ENCODE measurements at places on chromosomes 5 and 9.

GRCh38 chr5:28707706-28708105 is 1669.3 kb upstream of the CDH9 start:
- H3K4me3 ChIP-seq = no peak overlapping the region
- no peak for DNase-seq
- no peaks in the 10 kb centered on the region for H3K4me1 ChIP-seq
- H3K36me3 ChIP-seq = no peaks in the 10 kb centered on the region
- no peaks in the 10 kb centered on the region for H3K27me3 ChIP-seq

DNA sequence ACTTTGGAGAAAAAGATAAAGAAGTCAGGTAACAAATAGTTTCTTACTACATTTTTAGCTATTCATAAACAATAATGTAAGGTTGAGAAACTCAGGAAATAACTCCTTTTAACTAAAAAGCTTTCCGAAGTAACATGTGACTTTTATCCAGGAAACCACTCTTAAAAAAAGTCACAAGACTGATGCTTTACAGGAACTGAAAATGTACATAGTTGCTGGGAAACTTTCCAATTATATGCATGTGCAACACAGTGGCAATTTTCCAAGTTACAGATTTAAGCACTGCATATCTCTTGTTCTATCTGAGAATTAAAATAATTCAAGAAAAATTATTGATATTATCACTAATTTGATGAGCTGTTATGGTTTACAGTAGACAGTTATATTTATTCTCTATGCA is 105.2 kb downstream of the CDH10 start:
- peaks cover 3% of the 10 kb centered on the region for H3K36me3 ChIP-seq
- H3K4me1 ChIP-seq = no peaks in the 10 kb centered on the region
- no peak overlapping the region for H3K4me3 ChIP-seq
- no peaks in the 10 kb centered on the region for H3K27me3 ChIP-seq
- no peak overlapping the region for H3K27ac ChIP-seq
- no peak for DNase-seq

GRCh38 chr5:172730981-172731679 is 39.9 kb downstream of the DUSP1 start:
- peaks cover 3% of the 10 kb centered on the region for H3K36me3 ChIP-seq
- peak overlapping the region; percentile 84 for H3K27ac ChIP-seq
- no peak for DNase-seq
- H3K4me1 ChIP-seq = peaks cover 21% of the 10 kb centered on the region
- H3K4me3 ChIP-seq = no peak overlapping the region
- H3K27me3 ChIP-seq = no peaks in the 10 kb centered on the region

- H3K4me3 ChIP-seq = no peak overlapping the region
- no peaks in the 10 kb centered on the region for H3K36me3 ChIP-seq
- no peak for DNase-seq
- no peak overlapping the region for H3K27ac ChIP-seq
Observed at GRCh38 chr9:81915801-81916505, 12.3 kb upstream of the SPATA31D4 start.

DNA sequence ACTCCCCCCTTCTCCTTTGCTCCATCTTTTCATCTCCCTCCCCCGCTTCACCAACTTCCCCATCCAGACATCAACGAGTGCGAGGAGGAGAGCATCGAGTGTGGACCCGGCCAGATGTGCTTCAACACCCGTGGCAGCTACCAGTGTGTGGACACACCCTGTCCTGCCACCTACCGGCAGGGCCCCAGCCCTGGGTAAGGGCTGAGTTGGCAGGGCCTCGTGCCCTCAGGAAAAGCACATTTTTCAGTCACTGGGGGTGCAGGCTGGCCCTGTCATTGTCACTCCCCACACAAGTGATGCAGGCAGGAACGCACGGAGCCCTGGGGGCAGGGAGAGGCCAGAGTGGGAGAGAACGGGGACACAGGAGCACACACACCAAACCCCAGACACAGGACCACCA is 12.4 kb upstream of the ASS1 start:
- H3K27ac ChIP-seq = no peak overlapping the region
- no peak for DNase-seq
- peaks cover 91% of the 10 kb centered on the region for H3K27me3 ChIP-seq
- peak overlapping the region; percentile 24 for H3K4me3 ChIP-seq
- no peaks in the 10 kb centered on the region for H3K36me3 ChIP-seq

DNA sequence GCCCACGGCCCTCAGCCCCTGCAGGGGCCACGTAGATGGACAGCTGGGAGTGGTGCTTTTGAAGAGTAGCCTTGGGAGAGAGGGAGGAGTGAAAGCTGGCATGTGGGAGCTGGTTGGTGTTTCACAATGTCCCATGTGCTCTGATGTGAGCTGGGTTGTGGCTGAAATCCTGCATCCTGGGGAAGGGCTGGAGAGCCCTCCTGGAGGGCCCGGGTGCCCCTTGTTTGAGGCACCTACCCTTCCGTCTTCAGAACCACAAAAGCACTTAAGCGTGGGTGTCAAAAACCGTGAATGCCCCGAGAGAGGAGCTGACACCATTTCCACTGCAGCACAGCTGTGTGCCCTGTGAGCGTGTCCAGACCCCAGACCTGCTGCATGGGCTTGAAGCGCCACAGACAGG is 199.1 kb upstream of the ZNF618 start:
- H3K4me1 ChIP-seq = peaks cover 11% of the 10 kb centered on the region
- no peak overlapping the region for H3K27ac ChIP-seq
- H3K4me3 ChIP-seq = no peak overlapping the region
- peaks cover 2% of the 10 kb centered on the region for H3K36me3 ChIP-seq

DNA sequence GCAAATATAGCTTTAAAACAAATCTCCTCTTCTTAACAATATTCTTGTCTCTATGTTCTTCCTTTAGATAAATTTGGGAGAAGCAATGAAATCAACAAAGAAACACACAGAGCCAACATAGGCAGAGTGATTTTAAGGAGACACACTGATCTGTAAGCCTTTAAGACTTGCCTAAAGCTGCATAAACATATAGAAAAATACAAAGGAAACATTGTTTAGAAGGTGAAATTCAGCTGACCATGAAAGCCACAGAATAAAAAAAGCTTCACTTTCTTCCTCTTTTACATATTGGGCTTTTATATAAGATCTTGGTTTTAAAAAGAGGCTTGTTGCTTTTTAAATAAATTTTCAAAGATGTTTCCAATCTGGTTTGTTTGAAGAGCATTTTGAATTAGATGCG is 1277.5 kb downstream of the EFNA5 start:
- no peak for DNase-seq
- no peaks in the 10 kb centered on the region for H3K36me3 ChIP-seq
- no peak overlapping the region for H3K27ac ChIP-seq

DNA sequence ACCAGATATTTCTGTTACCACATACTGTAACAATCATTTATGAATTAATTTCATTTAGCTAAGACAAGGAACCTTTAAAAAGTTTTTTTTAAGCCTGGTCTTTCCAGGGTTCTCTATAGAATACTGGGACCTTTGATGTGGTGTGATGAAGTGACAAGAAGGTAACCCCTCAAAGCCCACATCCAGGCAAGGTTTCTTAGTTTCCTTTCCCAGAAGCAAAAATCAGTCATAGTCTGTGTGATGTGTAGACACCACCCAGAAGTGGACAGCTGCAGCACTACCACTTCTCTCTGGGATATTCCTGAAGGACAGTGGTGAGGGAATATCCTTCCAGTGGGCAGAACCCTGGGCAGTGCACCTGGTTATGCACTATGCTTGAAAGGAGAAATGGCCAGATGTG is 115.6 kb downstream of the TTC39B start:
- H3K4me1 ChIP-seq = peaks cover 4% of the 10 kb centered on the region
- no peaks in the 10 kb centered on the region for H3K27me3 ChIP-seq
- no peak for DNase-seq
- H3K27ac ChIP-seq = no peak overlapping the region
- H3K36me3 ChIP-seq = peaks cover 50% of the 10 kb centered on the region
- H3K4me3 ChIP-seq = no peak overlapping the region

DNA sequence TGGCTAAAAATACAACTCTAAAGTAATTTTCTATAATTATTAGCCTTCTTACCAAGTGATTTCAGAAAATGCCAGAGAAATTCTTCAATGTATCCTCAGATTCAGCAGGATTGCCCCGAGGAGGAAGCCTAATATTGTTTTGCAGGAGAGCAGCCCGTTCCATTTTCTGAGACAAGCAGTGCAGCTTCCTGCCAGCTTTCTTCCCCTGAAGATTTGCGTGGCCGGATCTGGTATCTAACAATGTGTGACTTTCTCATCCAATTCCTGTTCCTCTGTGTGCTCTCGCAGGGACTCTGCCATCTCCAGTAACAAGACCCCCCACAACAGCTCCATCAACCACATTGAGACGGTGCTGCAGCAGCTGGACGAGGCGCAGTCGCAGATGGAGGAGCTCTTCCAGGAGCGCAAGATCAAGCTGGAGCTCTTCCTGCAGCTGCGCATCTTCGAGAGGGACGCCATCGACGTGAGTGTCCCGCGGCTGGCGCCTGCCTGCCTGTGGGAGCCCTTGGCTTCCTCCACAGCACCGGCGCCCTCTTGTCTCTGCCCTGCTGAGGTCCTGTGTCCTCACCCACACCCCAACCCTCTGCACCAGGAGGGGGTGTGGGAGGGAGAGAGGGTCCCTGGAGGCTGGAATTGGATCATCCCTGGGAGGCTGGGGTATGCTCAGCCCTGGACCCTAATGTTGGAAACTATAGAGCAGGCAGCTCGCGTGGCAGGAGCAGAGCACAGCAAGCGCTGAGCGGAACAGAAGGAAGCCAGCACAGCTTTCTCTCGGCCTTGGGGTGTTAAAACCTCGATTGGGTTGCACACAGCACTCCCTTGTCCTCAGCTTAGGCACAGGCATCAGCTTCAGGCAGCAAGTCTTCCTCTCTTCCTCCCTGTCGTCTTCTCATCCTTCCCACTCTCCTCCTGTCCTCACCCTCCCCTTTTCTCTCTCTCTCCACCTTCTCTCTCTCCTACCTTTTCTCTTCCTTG is 216.2 kb downstream of the TRIO start:
- DNase-seq = no peak
- no peaks in the 10 kb centered on the region for H3K4me1 ChIP-seq
- no peak overlapping the region for H3K27ac ChIP-seq
- H3K36me3 ChIP-seq = no peaks in the 10 kb centered on the region

- H3K36me3 ChIP-seq = no peaks in the 10 kb centered on the region
- no peak overlapping the region for H3K27ac ChIP-seq
- H3K4me1 ChIP-seq = no peaks in the 10 kb centered on the region
- no peak overlapping the region for H3K4me3 ChIP-seq
- H3K27me3 ChIP-seq = peaks cover 20% of the 10 kb centered on the region
Observed at GRCh38 chr9:32706004-32706724, 70.7 kb upstream of the TAF1L start.

GRCh38 chr9:96289392-96289791 is 12.6 kb downstream of the HSD17B3 start:
- no peaks in the 10 kb centered on the region for H3K4me1 ChIP-seq
- H3K27ac ChIP-seq = no peak overlapping the region
- no peak for DNase-seq
- no peak overlapping the region for H3K4me3 ChIP-seq

- no peak for DNase-seq
- no peak overlapping the region for H3K4me3 ChIP-seq
- peaks cover 70% of the 10 kb centered on the region for H3K36me3 ChIP-seq
- peaks cover 24% of the 10 kb centered on the region for H3K4me1 ChIP-seq
- no peaks in the 10 kb centered on the region for H3K27me3 ChIP-seq
Observed at GRCh38 chr9:131593091-131593820, 47.9 kb downstream of the PRRT1B start.

GRCh38 chr5:75381456-75381855 is 44.4 kb downstream of the HMGCR start:
- peaks cover 56% of the 10 kb centered on the region for H3K36me3 ChIP-seq
- no peak for DNase-seq
- no peaks in the 10 kb centered on the region for H3K27me3 ChIP-seq

GRCh38 chr5:115510145-115510645 is 34.4 kb downstream of the FEM1C start:
- no peaks in the 10 kb centered on the region for H3K4me1 ChIP-seq
- H3K36me3 ChIP-seq = no peaks in the 10 kb centered on the region
- peaks cover 9% of the 10 kb centered on the region for H3K27me3 ChIP-seq
- no peak overlapping the region for H3K27ac ChIP-seq

DNA sequence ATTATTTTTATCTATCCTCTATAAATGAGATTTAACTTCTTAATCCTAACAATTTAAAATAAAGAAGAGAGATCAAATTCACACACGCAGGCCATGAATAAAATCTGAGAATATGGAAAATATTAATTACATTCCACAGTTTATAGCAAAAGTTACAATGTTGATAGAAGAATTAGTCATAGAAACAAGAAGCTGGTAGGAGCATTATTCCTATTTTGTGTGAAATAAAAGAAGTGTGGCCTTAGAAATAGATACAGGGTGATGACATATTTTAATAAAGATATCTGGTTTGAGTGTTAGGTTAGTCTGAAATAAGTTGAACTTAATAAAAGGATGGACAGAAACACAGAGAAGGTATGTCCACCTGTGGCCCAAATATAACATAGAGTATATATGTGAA is 790.4 kb upstream of the NUDT12 start:
- H3K4me1 ChIP-seq = no peaks in the 10 kb centered on the region
- H3K36me3 ChIP-seq = no peaks in the 10 kb centered on the region
- no peak overlapping the region for H3K4me3 ChIP-seq
- H3K27me3 ChIP-seq = no peaks in the 10 kb centered on the region
- DNase-seq = no peak

- no peaks in the 10 kb centered on the region for H3K27me3 ChIP-seq
- no peak for DNase-seq
- no peaks in the 10 kb centered on the region for H3K36me3 ChIP-seq
- H3K4me3 ChIP-seq = no peak overlapping the region
- no peak overlapping the region for H3K27ac ChIP-seq
- no peaks in the 10 kb centered on the region for H3K4me1 ChIP-seq
Observed at GRCh38 chr5:7331131-7331530, 64.8 kb upstream of the ADCY2 start.

DNA sequence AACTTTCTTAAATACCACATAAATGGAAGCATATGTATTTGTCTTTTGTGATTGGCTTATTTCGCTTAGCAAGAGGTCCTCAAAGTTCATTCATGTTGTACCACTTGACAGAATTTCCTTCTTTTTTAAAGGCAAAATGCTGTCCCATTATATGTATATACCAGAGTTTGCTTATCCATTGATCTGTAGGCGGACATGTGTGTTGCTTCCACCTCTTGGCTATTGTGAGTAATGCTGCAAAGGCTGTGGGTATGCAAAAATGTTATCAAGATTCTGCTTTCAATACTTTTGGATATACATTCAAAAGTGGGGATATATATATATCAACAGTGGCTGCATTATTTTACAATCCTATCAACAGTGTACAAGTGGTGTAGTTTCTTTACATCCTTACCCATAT is 271.0 kb downstream of the PRR16 start:
- no peaks in the 10 kb centered on the region for H3K4me1 ChIP-seq
- DNase-seq = no peak
- H3K36me3 ChIP-seq = no peaks in the 10 kb centered on the region
- H3K27me3 ChIP-seq = no peaks in the 10 kb centered on the region

GRCh38 chr5:36630201-36631145 is 24.1 kb downstream of the SLC1A3 start:
- H3K4me3 ChIP-seq = no peak overlapping the region
- no peak overlapping the region for H3K27ac ChIP-seq
- H3K36me3 ChIP-seq = no peaks in the 10 kb centered on the region
- no peak for DNase-seq
- peaks cover 16% of the 10 kb centered on the region for H3K27me3 ChIP-seq

All from effector memory CD8-positive, alpha-beta T cell (primary cell).